PC-3 (cell line): ENCODE measurements at places on chromosomes 3 and 15. TPM values are rescaled to one million over a fixed set of nuclear protein-coding genes. Genes with fewer than 3 reads are reported as not detected.

The TRAT1 gene
- total RNA-seq = not detected in 2 replicates

The NRROS gene
- 0.07 and 0.29 TPM in 2 replicates for total RNA-seq

The MKRN3 gene
- total RNA-seq = 0.18 and 1.8 TPM in 2 replicates

The RPSA gene
- 2,286 and 2,722 TPM in 2 replicates for total RNA-seq

The TRIM71 gene
- total RNA-seq = 0.11 and 0.17 TPM in 2 replicates

The RTP3 gene
- not detected in 2 replicates for total RNA-seq

The ZNF592 gene
- 12.3 and 13.0 TPM in 2 replicates for total RNA-seq

The VEPH1 gene
- 11.5 and 27.3 TPM in 2 replicates for total RNA-seq

The DNAJA4 gene
- total RNA-seq = 1.3 and 5.4 TPM in 2 replicates

The ADAMTS7 gene
- total RNA-seq = 4.2 and 5.2 TPM in 2 replicates

The FBXO40 gene
- not detected in 2 replicates for total RNA-seq

The SLC22A14 gene
- total RNA-seq = 0.07 TPM in 1 of 2 replicates, not detected in the other

The OR5H14 gene
- not detected in 2 replicates for total RNA-seq

The UCN2 gene
- total RNA-seq = 0.81 and 0.91 TPM in 2 replicates

The NOX5 gene
- total RNA-seq = 237 and 339 TPM in 2 replicates

The GOLGA8J gene
- not detected in 2 replicates for total RNA-seq

The EID1 gene
- total RNA-seq = 98.7 and 115 TPM in 2 replicates

The TRIM42 gene
- total RNA-seq = not detected in 2 replicates

The ZBTB47 gene
- 9.5 and 10.8 TPM in 2 replicates for total RNA-seq

The PCSK6 gene
- 2.7 and 3.7 TPM in 2 replicates for total RNA-seq

The LIPH gene
- total RNA-seq = 0.35 and 1.0 TPM in 2 replicates

The ONECUT1 gene
- not detected in 2 replicates for total RNA-seq

The WDR48 gene
- 16.5 and 21.0 TPM in 2 replicates for total RNA-seq

The ZNF35 gene
- total RNA-seq = 12.0 and 12.4 TPM in 2 replicates

The IGSF11 gene
- total RNA-seq = 0.66 TPM in 1 of 2 replicates, not detected in the other

The REC114 gene
- not detected in 2 replicates for total RNA-seq

The GLDN gene
- 0.15 TPM in 1 of 2 replicates, not detected in the other for total RNA-seq

The IMPG2 gene
- total RNA-seq = 0.17 and 0.18 TPM in 2 replicates

The NR1I2 gene
- 0.04 TPM in 1 of 2 replicates, not detected in the other for total RNA-seq

The GPR62 gene
- total RNA-seq = not detected in 2 replicates

The GASK1A gene
- 1.9 and 2.5 TPM in 2 replicates for total RNA-seq

The CNTN3 gene
- not detected in 2 replicates for total RNA-seq

The MITF gene
- total RNA-seq = 2.8 and 7.6 TPM in 2 replicates

The FOXB1 gene
- not detected in 2 replicates for total RNA-seq

The AP2M1 gene
- 522 and 538 TPM in 2 replicates for total RNA-seq

The IGSF10 gene
- 0.12 and 0.66 TPM in 2 replicates for total RNA-seq
